Sciatic nerve (tissue), 2 donors: ENCODE measurements at places on chromosomes 1 and 21.
A peak's percentile ranks its signal among the peaks of the same experiment; 100 is the strongest.

DNA sequence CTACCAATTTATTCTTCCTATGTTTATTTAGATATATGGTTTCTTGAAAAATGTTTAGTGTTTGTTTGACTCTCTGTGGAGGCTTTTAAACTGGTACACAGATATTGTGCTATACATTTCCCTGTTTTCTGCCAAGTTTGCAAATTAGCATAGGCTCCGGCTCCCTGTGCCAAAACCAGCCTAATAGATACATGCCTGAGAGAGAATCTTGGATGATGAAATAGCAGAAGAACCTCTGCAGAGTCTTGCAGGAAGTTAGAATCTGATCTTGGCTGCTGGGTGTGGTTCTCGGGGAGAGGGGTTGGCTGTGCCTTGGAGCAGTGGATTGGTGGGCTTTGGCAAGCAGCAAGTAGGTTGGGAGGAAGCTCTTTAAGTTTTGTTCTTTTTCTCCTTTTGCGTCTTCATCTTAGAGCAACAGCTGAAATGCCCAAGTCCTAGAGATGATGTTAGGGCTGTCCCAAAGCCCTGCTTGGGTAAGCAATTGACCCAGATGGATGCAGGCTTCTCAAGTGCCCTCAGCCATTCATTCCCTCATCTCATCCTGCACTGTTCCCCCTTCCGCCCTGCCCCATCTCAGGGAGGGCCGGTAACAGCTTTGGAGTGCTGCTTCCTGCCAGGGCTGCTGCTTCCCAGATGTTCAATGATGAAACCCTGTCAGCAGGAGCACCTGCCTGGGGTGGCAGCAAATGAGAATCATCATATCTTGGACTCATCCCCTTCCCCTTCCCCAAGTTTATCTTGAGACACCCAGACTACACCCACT is 9.3 kb downstream of the PLA2G2A start:
- no peak for DNase-seq

DNA sequence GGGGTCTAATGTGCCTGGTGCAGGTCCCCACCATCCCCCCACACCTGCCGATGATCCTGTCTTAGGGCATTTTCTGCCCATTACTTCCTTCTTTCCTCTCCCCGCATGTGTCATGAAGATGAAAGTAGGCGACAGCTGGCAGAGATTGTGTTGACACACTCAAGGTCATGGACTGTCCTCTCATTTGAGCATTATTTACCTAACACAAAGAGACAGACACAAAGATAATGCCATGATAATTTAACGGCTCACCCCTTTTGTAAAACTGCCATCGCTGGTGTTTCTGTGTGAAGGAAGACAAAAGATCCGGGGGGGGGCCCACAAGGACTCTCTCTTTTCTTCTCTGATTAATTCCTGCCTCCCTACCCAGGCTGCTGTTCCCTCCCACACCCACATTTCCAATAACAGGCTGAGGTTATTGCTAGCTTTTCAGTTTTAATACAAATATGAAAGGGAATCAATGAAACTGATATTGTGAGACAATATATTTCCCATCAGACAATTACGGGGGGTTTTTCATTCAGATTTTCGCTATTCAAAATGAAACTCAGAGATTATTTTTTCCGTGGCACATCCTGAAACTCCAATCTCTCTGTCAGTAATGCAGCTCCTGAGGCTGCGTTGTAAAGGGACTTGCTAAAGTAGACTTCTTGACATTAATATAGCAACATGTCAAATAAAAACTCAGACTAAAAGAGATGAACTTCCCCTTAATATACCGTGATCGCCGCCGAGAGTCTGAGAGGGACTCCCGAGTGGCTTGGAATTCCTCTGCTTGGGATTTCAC is 561.1 kb downstream of the NPHP4 start:
- no peak for DNase-seq

DNA sequence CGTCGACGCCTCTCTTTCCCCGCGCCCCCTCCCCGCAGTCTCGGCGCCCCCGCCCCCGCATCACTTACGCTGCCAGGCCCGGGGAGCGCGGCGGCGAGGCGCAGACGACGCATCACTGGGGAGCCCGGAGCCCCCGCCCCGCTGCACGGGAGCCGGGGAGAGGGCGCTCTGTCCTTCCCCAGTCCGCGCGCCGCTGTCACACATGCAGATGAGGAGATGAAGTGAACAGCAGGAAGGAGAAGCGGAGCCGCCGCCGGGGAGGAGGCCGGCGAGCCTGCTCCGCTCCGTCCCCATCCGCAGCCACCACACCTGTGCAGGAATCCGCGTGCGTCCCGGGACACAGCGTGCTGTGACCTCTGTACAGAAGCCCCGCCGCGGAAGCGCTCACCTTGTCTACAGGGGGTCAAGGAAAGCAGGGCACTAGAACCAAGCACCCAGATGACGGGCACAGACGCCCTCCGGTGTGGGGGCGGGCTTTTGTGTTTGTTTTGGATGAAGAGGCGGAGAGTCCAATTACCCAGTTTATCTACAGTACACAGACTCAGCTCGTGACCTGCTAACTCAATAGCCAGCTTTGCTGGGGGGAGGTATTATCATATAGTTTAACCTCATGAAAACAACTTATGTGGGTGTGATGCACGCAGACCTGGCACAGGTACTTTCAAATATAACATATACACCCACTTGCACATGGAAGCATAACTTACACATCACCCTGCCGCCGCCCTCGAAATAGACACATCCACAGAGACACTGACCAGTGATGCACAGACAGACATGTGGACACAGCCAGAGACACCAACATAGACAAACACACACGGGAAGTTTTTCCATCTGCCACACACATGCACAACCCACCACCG is 12.4 kb downstream of the KLHDC8A start:
- DNase-seq = no peak

DNA sequence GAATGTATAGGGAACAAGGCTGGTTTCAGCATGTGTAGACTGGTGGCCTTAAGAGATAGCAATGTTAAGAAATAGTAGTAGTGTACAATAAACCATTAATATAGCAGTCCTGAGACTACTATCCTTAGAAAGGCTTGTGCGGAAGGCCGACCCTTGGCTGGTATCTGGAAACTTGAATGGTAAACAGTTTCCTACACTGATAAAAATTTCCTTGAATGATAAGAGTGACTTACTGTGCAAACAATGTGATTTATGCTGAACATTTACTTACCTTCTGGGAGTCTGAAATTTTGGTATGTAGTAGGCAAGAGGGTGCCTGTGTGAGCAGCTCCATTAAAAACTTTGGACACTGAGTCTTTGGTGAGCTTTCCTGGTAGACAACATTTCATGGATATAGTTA is 44.7 kb downstream of the MAST2 start:
- DNase-seq = no peak

- no peak for DNase-seq
These were observed 29.1 kb downstream of the VTCN1 start for GRCh38 chr1:117181630-117182041.

DNA sequence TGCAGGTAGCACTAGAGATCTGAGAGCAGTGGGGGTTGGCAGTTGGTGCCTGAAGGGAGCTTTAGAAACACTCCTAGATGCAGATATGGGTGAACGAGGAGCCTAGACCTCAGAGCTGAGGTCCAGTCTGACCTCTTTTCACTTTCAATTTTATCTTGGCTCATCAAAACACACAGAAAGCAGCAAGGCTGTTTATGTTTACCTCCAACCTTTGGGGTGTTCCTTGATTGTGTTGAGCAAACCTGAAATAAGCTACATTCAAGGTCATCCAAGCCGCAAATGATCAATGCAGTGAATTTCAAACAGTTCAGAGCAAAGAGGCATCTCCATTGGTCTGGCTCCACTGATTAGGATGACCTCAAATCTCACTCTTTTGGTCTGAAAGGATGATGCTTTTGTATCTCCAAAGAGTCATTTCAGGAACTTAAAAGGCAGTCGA is 1.3 kb downstream of the LY9 start:
- no peak for DNase-seq

DNA sequence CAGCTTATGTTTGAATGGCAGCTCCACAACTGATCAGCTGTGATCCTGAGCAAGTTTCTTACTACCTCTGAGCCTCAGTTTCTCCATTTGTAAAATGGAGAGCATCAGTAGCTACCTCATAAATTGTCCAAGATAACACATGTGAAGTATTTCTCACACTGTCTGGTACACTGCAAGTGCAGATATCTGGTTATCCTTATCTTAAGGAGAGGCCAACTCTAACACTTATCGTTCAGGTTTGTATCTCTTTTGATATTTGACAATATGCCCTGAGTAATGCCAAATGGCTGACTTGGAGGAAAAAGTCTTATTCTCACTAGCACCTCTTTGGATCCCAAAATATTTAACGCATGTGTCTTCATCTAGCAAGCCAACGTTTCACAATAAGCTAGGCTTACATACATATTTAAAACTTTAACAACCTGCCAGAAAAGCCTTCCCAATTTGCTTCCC is 2.7 kb downstream of the CSRP1 start:
- no peak for DNase-seq

DNA sequence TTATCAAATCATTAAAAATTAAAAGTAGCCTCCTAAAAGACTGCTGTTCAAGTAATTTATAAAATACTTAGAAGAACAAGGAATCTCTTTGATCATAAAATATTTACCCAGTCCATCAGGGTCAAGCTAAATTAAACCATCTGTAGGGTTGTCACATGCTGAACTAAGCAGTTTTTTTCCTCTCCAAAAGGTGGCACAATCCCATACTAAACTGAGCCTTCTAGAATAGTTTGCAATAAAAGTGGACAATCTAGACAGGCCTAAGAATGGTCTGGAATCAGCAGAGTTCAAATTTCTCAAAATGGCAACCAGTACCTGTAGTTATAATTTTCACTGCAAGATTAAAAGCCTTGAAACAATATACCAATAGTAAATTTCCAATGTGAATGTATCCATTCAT is 194.8 kb downstream of the EIF4G3 start:
- DNase-seq = no peak

DNA sequence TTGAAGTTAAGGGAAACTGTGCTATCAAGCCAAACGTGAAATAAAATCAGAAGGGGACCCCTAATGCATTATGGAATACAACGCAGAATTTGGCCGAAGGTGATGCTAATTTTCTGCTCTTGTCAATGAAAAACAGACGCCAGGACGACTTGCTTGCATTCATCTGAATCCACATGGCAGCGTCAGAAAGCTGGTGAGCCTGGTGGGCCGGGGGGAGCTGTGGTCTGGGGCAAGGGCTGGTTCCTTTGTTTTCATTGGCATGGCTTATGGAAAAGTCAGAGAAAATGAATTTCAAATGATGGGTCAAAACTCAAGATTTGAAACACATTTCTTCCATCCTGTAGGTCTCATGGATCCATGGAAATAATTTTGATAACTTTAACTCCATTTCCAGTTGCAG is 86.4 kb upstream of the RUNX1 start:
- DNase-seq = no peak

DNA sequence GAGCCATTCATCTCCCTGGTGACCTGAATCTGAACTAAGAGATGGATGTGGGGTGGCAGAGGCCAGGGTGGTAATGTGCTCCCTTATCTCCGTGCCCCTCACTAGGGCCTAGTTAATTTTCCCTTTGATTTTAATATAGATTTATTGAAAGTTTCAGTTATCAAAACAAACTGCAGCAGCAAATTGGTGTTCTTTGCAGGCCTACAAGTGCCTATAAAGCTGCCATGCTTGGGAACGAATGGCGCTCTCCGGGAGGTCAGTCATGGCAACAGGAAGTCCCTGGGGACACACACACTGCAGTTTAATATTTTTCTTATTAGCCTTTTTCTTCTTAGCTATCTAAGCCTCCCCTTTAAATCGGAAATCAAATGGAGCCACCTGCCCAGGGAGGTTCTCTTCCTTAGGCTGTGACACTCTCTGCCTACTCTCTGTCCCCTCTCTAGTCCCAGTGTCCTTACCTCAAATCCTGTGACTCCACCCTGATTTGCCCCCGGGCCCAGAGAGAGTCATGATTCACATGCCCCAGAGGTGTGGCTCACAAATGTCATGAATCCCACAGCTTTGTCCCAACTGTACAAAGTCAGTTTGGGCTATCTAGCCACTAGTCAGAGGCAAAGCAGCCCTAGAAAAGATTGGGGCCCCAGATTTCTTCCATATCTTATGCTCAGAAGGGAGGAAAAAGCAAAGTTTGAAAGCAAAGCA is 4.3 kb upstream of the ERI3 start:
- DNase-seq = no peak

GRCh38 chr1:205965036-205965884 is 22.0 kb upstream of the SLC26A9 start:
- DNase-seq = no peak

DNA sequence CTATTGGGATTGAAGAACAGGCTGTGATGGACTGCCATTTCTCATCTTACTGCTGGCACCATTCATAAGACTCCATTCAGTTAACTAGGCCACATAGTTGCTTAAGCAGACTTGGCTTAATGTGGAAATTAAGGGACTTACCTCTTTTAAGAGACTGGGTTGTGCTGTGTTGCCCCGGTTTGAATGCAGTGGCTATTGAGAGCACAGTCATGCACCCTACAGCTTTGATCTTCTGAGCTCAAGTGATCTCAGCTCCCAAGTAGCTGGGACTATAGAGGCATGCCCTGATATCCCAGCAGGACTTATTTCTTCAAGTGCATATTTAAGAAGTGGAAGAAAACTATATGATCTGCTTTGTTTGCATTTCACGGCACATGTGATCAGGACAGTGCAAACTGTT is 181.1 kb downstream of the RASAL2 start:
- no peak for DNase-seq

DNA sequence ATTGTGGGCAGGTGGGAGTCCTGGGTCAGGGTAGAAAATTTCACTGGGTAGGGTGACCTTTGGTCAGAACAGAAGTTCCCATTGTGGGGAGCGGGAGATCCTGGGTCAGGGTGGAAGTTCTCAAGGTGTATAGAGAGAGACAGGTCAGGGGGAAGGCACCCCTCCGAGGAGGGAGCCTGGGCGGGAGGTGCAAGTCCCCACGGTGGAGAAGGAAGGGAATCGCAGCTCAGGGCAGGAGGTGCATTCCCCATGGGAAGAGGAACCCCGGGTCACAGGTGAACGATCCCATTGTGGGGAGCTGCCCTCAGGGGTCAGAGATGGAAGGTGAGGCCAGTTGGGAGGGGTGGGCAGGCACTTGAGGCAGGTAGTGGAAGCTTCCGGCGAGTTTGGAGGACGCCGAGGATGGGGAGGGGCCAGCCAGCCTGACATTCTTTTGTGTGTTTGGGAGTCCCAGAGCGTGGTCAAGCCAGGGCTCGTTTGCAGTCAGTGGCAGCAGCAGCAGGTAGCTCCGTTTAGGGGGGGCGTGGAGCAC is 637 bp downstream of the LYPLA2 start:
- no peak for DNase-seq

DNA sequence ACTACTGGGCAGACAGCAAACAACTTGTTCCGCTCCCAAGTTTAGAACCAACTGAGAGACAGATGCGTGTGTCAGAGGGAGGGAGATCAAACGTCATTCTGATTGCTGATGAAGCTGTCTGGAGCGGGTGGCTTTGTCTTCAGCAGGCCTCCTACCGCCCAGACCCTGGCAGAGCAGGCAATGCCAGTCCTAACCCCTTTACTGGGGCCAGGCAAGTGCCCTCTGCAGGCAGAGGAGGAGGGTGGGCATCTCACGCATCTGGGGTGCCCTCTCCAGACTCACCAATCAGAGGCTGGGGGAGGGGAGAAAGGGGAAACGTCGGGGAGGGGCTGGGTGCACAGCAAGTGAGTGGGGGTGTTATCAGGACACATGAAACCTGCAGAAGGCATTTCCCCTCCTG is 126.6 kb downstream of the ACTL8 start:
- peak; percentile 34 for DNase-seq

GRCh38 chr1:41768583-41768982 is 150.1 kb downstream of the HIVEP3 start:
- DNase-seq = no peak

GRCh38 chr21:17270229-17270628 is 242.6 kb upstream of the CXADR start:
- DNase-seq = no peak

GRCh38 chr1:246534114-246534513 is 27.0 kb upstream of the SMYD3 start:
- no peak for DNase-seq

GRCh38 chr1:218479436-218480115 is 134.4 kb downstream of the TGFB2 start:
- DNase-seq = no peak
